ENCODE measurements at places on chromosomes 16 and 17.

GRCh38 chr16:48623304-48624016 is 13.5 kb upstream of the N4BP1 start:
- DNase-seq, result peak; percentile 81

DNA sequence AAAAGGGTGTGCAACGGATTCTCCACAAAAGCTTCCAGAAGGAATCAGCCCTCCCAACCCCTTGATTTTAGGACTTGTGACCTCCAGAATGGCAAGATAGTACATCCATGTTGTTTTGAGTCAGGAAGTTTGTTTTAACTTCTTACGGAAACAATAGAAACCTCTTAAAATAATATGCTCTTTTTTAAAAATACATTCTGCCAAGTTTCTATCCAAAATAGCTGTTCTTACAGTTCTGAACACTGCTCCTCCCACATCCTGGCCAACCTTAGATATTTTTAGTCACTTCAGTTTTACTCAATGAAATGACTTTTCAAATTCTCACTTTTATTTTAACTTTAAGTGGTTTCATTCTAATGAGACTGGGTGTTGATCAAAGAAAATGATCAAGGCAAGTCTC is 156.4 kb downstream of the ZNF18 start:
- DNase-seq, result no peak

GRCh38 chr17:39635614-39636176 is 1.2 kb upstream of the STARD3 start:
- no peak for DNase-seq

DNA sequence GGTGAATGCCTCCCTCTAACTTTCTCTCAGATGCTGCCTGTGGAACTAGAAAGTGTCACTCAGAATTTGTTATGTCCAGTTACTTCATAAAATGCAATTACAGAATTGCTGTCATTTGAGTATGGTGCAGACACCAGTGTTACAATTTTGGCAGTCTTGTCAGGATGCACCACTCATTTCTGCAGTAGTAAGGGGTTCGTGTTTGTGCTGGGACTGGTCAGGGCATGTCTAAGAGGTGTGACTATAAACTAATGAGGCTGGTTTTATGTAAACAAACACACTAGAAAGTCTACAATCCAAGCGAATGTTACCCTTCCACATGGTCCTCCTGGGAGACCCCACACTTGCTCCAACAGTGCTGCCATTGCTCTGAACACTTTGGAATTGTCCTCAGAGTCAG is 206.2 kb downstream of the ANKFN1 start:
- no peak for DNase-seq

GRCh38 chr17:80220054-80220735 is at the start of the genes SGSH and SLC26A11:
TSS of gene SGSH (minus strand) at chr17:80220333. CDS start at chr17:80220313, 20 bp downstream.
TSS of gene SLC26A11 (plus strand) at chr17:80220427. CDS start at chr17:80221561, 1,134 bp downstream.
- DNase-seq, result peak; percentile 49

DNA sequence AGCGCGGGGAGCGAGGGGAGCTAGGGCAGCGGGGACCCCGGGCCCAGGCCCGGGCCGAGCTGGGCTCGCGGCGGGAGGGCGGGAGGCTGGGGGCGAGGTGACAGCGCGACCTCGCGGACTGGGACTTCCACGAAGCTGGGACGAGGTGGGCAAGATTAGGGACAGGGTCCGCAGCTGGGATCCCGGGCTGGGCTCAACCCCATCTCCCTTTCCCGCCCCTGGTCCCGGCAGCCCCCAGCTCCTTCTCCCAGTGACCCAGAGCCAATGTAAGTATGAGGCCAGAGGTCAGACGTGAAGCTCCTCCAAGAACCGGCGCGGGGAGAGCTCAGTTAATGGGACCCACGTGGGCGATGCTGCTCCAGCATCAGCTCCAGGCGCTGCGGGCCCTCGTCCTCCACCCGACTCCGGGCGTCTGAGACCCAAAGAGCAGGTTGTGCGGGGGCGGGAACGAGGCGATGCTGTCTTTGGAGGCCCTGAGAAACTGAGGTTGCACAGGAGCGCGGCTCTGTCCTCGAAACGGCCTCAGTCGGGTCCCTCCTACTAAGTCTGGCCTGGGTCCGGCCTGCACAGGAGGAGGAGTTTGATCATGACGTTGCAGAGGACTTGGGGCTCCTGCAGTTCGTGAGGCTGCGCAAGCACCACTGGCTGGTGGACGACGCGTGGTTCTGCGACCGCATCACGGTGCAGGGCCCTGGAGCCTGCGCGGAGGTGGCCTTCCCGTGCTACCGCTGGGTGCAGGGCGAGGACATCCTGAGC is 585 bp downstream of the ALOX12 start:
- no peak for DNase-seq

DNA sequence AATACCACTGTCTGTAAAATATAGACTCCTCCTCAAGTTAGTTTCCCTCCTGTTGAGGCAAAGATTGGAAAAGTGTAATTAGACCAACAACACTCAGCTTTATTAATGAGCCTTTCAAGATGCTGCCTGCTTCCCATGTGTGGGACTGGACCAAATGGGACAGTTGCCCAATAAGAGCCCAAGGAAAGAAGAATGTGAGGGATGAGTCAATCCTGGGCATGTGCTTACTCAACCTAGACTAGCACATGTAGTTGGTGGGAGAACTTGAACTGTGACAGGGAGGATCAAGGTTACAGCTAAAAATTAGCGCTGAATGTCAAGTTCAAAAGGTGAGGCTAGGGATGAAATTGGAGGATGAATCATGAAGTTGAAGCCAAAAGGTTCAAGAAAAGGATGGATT is 435.5 kb downstream of the CA10 start:
- DNase-seq, result no peak

DNA sequence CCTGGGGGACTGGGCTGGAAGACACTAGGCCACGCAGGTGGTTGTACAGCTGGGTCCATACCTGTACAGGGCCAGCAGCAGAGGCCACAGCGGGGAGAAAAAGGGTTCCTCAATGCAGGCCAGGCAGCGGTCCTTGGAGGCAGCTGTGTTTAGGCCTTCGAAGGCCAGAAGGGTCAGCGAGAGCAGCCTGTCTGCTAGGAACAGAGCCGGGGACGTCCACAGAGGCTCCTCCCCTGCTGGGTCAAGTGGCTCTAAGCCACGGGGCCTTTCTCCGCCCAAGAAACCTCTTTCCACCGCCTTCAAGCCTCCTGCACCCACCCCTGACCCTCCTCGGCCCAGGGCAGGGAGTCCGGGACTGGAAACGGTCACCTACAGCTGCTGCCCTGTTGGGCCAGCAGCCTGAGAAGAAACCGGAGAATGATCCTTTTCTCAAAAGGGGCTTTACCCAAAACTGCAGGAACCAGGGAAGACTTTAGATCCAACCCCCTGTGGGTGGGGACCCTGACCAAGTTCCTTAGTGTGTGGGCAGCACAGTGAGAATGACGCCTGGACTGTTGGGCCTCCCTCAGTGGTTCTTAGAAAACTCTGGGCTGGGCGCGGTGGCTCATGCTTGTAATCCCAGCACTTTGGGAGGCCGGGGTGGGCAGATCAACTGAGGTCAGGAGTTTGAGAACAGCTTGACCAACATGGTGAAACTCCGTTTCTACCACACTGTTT is 8.4 kb upstream of the SPATA2L start:
- no peak for DNase-seq

DNA sequence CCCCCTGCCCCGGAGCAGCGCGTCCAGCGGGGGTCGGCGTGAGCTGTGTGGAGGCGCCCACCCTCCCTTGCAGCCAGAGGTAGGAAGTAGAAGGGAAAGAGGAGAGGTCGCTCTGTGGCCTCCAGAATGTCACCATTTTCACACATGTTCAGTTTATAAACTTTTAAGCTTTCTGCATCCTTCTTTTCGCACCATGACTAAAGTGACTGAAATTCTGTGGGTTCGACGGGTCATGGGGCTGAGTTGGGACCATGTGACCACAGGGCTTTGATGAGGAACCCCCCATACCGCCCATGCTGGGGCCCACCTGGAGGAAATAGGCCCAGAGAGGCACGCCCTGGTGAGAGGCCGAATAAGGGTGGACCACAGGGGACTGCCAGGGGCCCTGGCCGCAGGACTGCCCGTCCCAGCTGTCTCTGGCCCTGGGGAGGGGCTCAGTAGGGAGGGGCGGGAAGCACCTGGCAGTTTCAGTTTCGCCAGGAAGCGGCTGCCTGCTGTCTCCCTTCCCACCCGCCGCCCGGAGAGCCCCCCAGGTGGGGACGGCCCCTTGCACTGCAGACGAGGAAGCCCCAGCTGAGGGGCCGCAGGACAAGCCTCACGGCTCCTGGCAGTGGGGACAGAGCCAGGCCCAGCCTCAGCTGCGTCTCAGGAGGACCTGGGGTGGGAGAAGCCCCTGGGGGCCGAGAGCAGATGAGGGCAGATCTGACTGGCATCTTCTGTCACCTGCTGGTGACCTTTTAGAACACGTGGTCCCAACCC is 9.0 kb downstream of the CBFA2T3 start:
- DNase-seq, result no peak

DNA sequence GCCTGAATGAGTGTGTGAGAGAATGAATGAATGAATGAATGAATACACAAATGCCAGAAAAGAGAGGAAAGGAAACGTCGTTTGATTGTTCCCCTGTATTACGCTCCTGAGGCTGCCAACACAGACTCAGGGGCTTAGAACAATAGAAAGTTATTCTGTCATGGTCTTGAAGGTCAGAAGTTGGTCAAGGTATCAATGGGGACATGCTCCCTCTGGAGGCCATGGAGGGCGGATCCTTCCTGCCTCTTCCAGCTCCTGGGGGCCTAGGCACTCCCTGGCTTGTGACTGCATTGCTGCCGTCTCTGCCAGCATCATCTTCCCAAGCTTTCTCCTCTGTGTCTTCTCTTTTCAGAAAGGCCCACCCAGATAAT is 1.5 kb upstream of the SLC38A8 start:
- no peak for DNase-seq

GRCh38 chr16:84498223-84498610 is 6.2 kb downstream of the MEAK7 start:
- DNase-seq, result no peak

DNA sequence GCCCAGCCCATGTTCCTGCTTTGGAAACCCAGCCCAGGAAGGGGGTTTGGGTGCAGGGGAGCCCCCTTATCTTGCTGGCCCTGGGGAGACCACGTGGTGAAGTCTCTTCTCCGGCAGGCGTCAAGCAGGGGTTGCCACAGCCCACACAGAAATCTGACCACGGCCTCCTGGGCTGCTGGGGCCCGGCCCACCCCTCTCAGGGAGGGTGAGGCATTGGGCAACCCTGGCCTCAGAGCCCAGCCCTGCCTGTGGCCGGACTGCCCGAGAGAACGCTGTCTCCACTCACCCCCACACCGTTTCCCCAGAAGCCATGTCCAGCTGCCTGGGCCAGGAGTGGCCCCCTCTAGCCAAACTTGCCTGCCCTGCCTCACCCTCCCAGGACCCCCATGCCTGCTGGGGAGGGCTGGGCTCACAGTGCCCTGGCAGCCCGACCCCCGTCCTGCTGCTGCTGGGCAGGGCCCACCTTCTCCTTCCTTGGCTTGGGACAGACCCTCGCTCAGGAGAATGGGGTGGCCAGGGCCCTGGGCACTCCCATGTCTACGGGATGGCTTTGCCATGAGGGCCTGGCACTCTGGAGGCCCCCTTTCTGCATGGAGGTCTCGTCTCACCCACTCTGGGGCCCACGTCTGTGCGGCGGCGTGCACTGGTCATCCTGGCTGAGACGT is 6.7 kb downstream of the RPUSD1 start:
- DNase-seq, result no peak

DNA sequence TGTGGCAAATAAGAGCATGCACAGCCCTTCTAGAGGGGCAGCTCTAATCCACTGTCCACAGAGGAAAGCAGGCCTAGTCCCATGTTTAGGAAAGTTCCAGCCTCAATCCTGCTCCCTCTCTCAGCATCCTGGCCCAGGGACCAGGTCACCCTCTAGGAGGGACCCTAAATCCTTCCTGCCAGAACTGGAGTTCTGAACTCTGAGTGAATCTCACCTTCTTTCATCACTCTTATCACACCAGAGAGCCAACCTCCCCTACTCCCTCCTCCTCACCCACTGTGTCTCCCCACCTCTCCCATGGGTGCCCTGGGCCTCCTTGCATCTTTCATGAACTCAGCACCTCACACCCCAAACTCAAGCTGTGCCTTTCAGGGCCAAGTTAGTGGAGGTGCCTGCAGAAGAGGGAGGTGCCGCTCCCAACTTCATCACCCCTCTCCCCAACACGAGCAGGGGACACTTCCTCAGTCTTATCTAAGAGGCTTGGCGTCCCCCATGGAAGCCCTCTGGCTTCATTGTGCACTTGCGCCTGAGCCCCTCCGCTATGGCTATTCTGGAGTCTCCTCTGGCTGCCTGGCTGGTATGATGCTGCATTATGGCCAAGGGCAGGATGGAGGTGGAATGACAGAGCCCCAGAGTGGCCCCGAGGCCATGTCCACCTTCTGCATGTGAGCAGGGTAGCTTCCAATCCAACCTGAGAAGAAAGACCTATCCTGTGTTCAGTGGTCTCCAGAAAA is 31.7 kb downstream of the PIK3R6 start:
- no peak for DNase-seq

- no peak for DNase-seq
Measured at GRCh38 chr17:34712481-34713195, 133.3 kb downstream of the TMEM132E start.

GRCh38 chr17:2706911-2707510 is 4.6 kb downstream of the CLUH start:
- no peak for DNase-seq
